ENCODE measurements at places on chromosomes 5 and 9.

GRCh38 chr5:133868946-133869518, 99.4 kb downstream of the C5orf15 start:
- DNase-seq: peak; percentile 48

DNA sequence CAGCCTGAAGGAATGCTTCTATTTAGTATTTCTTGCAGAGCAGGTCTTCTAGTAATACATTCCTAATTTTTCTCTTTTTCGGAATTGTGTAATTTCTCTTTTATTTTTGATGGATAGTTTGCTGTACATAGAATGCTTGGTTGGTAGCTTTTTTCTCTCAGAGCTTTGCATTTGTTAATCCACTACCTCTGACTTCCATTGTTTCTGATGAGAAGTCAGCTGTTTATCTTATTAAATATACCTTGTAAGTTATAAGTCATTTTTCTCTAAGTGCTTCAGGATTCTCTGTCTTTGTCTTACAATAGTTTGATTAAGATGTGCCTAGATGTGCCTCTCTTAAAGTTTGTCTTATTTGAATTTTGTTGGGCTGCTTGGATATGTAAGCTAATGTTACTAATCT, 101.9 kb downstream of the HTR1A start:
- no peak for DNase-seq

- DNase-seq: no peak
Observed at GRCh38 chr9:120926397-120926928, at the start of gene TRAF1. Gene TRAF1, minus strand, starts transcription at chr9:120926796. Its CDS starts 721 bp downstream, at chr9:120926075.

DNA sequence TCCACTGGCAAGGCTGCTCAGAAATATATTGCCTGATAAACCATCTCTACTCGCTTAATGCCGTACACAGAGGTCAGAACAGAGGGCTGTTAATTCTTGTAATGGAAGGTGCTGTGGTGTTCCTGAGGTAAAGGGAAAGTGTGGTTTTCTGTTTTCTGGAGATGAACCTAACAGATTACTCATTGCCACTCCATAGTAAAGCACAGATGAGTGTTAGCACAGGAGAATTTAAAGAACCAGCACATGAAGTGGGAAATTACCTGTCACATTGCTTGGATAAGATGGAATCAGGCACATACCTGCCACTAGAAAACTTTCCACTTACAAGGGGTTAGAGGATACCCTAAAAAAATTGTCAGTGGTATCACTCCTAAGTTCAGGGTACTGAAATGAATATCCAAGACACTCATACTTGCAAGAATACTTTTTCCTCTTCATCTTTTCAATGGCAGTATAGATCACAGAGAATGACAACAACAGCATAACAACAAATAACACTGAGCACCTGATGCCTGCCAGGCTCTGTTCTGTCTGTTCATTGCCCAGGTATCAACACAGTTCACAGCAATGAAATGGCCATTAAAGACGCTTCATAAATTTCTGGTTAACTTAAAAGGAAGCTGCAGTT, 152.9 kb upstream of the GNA14 start:
- no peak for DNase-seq

DNA sequence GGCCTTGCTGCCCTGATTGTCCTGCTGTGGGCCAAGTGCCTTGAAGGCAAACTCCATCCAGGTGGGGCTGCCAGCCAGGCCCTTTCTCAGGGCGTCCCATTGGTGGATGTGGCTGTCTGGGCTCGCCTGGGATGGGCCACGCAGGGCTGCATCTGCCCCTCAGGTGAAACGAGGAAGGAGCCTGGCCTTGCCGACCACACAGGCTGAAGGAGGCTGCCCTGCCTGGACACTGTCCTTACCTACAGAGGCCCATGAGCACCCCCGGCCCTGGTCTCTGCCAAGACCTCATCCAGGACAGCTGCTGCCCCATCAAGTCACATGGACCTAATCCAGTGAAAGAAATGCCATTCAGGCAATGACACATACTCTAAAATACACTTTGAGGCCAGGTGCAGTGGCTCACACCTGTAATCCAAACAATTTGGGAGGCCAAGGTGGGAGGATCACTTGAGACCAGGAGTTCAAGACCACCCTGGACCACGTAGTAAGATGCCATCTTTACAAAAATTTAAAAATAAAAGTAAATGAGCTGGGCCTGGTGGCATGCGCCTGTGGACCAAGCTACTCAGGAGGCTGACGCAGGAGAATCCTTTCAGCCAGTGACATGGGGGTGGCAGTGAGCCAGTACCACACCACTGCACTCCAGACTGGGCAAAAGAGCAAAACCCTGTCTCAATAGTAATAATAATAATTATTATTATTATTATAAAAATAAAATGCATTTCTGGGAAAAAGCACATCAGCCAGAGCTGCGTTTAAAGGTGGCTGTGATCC, 33.9 kb downstream of the PNPLA7 start:
- no peak for DNase-seq
